ENCODE measurements at places on chromosomes 12 and 14.

- DNase-seq = no peak
These were observed 165.5 kb downstream of the KIF21A start for GRCh38 chr12:39277416-39277815.

DNA sequence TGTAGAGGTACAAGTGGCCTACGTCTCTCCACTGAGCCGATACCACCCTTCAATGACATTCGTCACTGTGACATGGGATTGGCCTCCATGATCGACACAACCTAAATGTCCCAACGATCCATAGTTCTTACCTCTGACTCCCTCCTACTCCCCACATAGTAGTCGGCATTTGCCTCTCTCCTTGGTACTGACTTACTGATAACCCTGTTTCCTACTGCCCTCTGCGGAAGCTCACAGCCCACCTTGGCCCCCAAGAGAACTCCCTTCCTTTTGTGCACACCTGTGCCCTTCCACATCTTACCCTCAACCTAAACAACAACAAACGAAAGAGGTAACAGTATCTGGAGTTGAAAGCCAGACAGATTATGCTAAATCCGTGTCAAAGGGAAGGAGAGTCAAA is 23.9 kb downstream of the VSX2 start:
- no peak for DNase-seq

- DNase-seq = no peak
These were observed 7.5 kb upstream of the SAV1 start for GRCh38 chr14:50675597-50675996.

- DNase-seq = no peak
These were observed 83.1 kb downstream of the AACS start for GRCh38 chr12:125148316-125148715.

GRCh38 chr12:99658671-99659349 is 11.3 kb downstream of the GARIN6 start:
- no peak for DNase-seq

- DNase-seq = no peak
These were observed 938.4 kb upstream of the ATXN7L3B start for GRCh38 chr12:73599268-73599667.

GRCh38 chr12:67829896-67830295 is 159.4 kb upstream of the IFNG-AS1 start:
- no peak for DNase-seq

GRCh38 chr12:109469517-109469916 is 7.6 kb downstream of the KCTD10 start:
- DNase-seq = no peak

GRCh38 chr12:110690127-110690430 is 1.2 kb upstream of the HVCN1 start:
- DNase-seq = no peak

- no peak for DNase-seq
These were observed 155.6 kb downstream of the DYRK2 start for GRCh38 chr12:67804168-67804567.
